D341Med (cell line): ENCODE measurements at places on chromosomes 11 and 22.

DNA sequence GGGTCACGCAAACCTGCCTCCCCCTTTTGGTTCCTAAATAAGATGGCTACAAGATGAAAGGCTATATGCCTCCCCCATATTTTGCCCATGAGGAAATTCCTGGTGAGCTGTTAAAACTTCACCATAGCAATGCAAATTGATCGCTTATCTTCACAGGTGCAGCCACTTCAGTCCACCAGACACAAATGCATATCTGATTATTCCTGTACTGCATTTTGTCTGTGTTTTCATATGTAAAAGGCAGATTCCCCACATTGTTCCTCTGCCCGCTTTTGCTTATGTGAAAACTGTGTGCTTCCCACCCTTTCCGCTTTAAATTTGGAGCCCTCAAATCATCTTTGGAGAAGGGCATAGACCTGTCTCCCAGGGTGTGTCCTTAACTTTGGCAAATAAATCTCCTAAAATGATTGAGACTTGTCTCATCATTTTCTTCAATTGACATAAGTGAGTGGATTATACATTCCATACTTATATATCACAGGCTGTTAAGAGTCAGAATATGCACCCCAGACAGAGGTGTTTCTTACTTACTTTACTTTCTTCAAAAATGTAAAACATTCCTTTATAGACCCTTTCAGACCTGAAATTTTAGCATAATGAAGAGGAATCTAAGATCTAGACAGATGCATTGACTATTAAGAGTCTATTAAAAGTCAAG is 116.4 kb downstream of the CASP12 start:
- no peak for DNase-seq

- no peak for DNase-seq
These were observed 29.5 kb downstream of the TEF start for GRCh38 chr22:41411021-41411851.

DNA sequence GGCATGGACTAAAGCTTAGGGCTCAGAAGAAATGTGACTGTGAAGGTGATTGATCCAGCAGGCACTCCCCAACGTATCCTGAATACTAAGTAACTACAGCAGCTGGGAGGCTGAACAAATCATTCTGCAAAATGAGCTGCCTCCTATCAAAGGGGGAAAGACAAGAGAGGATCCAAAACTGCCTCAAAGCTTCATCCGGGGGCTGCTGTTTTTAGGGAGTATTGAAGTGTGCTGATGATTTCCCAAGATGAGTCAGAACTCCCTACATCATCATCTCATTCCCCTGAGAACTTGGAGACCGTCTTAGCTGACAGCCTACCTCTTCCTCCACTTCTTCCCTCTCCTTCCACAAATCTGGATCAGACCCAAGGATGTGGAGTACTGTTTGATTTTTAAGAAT is 108.4 kb upstream of the GRAMD1B start:
- no peak for DNase-seq

GRCh38 chr22:23557467-23557866 is 22.6 kb downstream of the IGLL1 start:
- DNase-seq = no peak
